ENCODE measurements at places on chromosomes 2 and 18.

- no peak for DNase-seq
These were observed 532.1 kb downstream of the RNF144A start for GRCh38 chr2:7449298-7449697.

DNA sequence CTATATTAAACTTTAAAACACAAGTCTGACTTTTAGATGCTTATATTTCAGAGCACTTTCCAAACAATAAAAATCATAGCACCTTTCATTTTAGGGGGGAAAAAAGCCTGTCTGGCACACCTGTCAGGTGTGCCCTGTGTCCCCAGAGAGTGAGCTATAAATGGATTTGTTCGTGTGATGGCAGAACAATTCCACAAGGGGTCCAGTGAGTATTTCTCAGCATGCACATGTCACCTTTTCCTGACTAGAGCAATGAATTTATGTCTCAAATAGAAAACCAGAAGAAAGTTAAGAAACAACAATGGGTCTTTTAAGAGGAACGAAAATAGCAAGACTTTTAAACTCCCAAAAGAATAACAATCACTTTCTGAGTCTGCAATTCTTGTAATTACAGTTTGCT lies 55.9 kb downstream of the ACVR1C start:
- DNase-seq: no peak

- DNase-seq: no peak
These were observed 232.3 kb downstream of the RIT2 start for GRCh38 chr18:42883169-42883568.

DNA sequence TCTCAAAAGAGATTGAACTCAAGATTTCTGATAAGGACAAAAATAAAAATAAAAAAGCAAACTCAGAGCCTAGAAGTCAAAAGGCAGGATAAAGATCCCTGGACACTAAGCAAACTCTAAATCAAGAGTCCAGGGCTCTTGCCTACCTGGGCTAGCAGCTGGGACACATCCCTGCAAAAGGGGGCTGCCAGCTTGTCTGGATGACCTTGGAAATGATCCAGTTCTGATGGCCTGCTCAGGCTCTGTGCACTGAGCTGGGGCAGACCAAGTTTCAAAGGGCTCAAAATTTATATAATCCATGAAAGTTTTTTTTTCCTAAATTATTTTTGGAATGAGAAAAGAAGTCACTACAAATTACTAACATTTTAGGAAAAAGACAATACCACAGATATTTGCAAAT lies 557.3 kb downstream of the CNTNAP5 start:
- DNase-seq: no peak

GRCh38 chr2:29012211-29012681 lies 31.1 kb downstream of the TOGARAM2 start:
- DNase-seq: no peak

DNA sequence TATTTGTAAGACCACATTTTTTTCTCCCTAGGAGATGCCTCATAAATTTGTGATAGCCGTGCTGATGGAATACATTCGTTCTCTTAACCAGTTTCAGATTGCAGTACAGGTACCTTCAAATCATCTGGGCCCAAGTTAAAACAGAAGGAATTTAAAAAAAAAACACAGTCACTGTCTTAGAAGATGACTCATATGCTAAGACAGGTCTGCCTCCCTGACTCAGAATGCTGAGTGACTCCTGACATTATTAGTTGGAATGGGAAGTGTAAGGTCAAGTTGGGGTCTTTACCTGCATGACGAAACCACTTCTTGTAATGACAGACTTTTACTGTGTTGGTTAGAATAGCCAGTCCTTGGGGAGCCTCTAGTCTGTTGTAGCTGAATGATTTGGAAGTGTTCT lies 26.3 kb downstream of the RMC1 start:
- DNase-seq: no peak

DNA sequence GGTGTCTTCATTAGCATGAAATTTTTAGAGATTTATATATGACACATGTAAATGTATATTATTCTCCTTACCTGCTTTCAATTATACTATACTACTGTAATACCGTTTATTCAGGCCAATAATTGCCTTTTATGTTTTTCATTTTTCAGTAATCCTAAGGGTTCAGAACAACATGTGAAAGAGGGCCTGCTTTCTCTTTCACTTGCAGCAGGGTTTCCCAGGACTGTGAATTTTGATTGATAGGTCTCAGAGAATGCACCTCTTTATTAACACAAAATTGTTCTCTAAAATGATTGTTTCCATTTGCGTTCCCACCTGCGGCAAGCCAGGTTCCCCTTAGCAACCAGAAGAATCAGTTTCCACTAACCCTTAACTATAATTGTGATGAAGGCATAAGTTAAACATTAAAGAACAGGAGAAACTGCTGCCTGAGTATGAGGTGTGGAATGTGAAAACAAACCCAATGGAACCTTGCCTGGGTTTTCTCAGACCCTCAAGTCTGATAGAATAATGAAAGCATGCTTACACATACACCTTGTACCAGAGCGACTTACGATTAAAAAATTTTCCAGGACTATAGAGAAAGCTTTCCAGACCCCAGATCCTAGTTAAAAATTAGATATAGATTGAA lies 1591.2 kb upstream of the LRRTM1 start:
- no peak for DNase-seq

- DNase-seq: no peak
These were observed 139.1 kb upstream of the TACR1 start for GRCh38 chr2:75338461-75338860.

DNA sequence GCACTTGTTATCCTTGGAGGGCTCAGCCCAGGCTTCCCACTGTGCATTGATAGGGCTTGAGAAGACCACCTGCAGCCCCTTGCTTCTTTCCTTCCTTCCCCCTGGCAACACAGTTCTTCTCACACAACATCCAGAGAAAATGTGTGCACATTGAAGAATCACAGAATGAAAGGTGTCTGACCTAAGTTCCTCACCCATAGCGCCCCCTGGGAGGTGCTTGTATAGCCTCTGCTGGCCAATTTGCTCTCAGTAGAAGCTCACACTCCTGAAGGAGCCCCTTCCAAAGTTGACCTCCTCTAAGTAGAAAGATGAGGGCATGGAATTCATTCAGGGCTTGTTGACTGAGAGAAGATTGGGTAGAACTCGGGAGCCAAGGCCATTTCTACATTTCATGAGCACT lies 758.4 kb upstream of the KLHL29 start:
- no peak for DNase-seq

GRCh38 chr2:216799873-216800431 lies 59.9 kb downstream of the TNP1 start:
- no peak for DNase-seq

GRCh38 chr18:74832999-74833398 lies 235.3 kb downstream of the ZNF407 start:
- DNase-seq: no peak

DNA sequence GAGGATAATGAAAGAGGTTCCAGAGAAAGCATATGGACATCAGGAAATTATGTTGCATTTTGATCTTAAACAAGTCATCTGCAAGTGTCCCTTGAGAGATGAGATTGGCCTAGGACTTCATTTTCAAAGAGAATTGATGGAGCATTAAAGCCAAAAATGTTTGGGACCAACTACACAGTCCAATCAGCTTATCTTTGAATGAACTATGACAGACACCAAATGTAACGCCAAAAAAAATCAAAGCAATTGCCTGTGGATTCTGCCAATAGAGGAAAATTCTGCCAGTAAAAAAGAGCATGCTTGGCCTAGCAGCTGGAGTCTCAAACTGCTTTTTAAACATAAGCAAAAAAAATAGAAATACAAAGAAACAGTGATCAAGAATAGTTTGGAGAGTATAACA lies 594.5 kb upstream of the CHAC2 start:
- no peak for DNase-seq

DNA sequence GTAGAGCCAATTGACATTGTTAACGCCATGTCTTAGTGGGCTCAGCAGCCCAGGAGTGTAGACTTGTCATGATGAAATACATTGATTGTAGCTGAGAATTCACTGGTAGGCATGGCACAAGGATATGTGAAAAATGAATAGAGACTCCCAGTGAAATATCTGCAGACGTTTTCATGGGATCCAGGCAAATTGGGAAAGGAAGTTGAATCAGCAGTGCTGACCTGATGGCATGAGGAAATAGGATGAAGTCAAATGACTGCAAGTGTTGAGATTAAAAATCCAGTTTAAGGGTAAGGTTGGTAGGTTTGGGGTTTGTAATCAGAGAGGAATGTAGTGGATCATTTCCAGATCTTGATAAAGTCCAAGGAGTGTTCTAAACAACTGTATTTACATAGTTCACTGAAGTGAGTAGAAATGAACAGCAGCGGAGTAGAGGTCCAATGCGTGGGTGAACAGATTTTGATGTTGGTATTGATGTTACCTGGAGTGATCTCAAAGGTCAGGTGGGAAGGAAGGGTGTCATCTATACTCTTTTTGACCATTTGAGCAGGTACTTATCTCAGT lies 24.6 kb downstream of the INSIG2 start:
- peak; percentile 55 for DNase-seq

GRCh38 chr18:725646-726045 lies 13.2 kb upstream of the ENOSF1 start:
- no peak for DNase-seq

DNA sequence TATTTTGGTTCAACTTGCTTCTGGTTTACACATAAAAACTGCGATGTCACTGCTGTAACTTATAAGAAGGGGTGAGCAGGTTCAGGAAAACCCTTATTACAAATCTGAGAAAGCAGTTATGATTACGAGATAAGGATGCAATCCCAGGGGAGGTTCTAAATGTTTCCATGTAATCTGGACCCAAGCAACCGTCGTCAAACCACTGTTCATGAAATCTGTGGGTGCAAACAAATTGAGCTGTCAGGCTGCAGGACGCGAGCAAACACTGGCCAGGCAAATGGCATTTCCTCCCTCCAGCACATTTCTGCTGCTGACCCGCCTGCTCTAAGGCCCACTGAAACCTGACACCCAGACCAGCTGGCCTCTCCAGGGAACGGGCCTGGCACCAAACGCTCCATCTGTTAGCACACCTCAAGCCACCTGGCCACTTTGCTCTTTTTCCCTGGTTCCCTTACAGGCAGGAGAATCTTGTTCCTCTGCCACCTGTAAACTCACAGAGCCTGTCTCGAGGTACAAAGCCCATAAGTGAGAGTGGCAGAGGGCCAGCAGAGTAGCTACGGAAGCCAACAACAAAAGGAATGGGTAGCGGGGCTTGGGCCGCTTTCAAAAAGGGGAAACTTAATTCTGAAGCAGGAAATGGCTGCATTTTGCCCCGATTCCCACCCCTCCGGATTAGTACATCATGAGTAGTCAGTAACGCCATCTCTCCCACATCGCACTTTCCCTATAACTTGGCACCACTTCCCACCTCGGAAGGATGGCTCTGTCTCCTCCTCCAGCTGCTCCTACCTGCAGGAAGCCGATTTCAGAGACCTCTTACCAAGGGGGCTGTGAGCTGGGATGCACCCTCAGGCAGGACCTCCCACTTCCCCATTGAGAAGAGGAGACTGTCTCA lies 26.5 kb downstream of the CRACDL start:
- DNase-seq: no peak

DNA sequence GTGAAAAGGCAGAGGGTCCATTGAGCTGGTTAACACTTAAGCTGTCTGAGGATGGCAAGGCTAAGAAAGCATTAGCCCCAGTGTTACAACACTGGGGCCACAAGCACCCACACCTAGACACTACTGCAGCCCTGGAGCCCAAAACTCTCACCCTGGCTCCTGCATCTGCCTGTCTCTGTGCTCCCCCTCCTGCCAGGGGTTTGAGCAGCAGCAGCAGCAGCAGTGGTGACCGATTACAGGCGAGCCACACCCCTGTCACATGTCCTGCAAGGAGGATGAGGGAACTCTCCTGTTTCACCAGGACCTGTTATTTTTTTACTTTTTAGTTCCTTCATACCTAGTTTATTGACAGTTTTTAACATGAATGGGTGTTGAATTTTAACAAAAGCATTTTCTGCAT lies 326.7 kb upstream of the MAP2 start:
- no peak for DNase-seq
